ENCODE measurements at places on chromosomes 2 and 18.
A peak's percentile ranks its signal among the peaks of the same experiment; 100 is the strongest.

- DNase-seq, result no peak
These were observed 41.5 kb downstream of the BIN1 start for GRCh38 chr2:127065299-127065939.

DNA sequence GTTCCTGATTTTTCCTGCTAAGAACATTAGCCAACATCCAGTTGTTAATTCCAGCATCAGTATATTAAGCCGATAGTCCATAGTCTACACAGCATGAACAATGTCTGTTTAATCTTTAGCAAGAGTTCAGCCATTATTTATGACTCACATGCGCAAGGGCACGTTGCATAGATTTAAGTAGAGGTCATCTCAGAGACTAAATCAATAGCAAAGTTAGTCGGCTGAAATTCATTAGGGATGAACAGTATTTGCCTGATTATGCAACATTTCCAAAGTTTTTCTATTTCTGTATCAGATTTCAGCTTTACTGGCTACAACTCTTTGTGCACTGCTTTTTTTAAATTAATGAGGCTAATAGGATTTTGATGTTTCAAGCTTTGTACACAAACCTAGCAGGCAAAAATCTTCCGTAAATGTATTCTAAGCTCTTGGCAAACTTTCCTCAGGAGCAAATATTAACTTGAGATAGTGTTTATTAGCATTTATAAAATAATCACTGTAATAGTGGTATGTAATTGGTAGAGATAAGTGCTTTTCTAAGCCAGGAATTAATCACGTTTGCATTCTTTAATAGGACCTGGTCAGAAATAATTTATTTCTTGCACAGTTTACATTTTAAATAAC lies 578.7 kb upstream of the ID2 start:
- no peak for DNase-seq

- peak; percentile 13 for DNase-seq
These were observed 125.3 kb downstream of the TMEM131 start for GRCh38 chr2:97870396-97870843.

- no peak for DNase-seq
These were observed 101.1 kb downstream of the ZFP36L2 start for GRCh38 chr2:43125090-43125998.

DNA sequence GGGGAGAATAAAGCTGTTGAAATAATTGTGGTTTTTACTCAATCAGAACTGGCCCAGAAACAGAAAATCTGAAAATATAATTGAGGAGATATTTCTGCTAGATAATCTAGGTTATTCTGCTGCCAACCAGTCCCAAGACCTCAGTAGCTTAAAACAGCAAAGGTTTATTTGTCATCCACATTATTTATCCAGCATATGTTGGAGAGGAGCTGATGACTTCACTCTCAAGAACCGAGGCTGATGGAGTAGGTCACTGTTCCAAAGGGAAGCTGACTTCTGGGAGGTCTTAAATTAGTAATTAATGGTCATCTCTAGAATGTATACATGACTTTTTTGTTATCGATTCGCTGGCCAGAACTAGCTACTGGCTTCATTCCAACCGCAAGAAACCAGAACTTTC lies 124.8 kb upstream of the CTNNA2 start:
- no peak for DNase-seq

DNA sequence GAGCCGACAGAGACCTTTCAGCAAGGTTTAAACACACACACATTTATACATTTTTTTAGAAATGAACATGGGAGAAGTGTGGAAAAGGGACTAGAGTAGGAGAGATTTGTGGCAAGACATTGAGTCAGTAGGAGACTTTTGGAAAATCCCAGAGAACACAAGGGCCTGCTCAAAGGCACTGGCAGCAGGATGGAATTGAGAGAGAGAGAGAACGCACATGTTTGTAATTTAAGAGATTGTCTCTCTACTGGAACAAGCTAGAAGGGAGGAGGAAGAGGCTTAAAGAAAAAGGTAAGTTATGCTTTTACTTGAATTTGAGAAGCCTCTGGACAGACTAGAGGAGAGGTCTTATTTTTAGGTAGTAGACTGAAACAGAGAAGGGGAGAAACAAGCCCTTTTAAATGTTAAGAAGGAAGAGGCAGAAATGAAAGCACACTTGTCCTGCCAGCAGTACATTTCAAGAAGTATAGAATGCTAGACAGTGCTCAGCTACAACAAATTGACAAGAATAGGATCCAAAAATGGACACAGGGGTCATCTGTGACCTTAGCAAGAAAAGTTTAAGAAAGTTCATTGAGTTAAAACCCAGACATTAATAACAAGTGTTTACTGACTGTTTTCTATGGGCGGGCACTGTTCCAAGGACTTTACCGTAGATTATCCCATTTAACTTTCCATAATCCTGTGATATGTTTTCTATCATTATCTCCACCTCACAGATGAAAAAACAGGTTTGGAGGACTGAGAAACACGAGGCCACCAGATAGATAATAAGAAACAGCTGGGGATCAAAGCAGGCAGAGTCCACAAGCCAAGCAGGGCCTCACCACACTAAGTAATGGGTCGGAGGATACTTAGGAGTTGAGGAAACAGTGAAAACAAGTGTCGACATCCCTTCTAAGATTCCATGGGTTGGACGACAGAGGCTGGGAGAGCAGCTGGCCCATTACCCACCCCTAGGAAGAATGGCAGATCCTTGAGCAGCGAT lies 306.5 kb upstream of the NRP2 start:
- no peak for DNase-seq

DNA sequence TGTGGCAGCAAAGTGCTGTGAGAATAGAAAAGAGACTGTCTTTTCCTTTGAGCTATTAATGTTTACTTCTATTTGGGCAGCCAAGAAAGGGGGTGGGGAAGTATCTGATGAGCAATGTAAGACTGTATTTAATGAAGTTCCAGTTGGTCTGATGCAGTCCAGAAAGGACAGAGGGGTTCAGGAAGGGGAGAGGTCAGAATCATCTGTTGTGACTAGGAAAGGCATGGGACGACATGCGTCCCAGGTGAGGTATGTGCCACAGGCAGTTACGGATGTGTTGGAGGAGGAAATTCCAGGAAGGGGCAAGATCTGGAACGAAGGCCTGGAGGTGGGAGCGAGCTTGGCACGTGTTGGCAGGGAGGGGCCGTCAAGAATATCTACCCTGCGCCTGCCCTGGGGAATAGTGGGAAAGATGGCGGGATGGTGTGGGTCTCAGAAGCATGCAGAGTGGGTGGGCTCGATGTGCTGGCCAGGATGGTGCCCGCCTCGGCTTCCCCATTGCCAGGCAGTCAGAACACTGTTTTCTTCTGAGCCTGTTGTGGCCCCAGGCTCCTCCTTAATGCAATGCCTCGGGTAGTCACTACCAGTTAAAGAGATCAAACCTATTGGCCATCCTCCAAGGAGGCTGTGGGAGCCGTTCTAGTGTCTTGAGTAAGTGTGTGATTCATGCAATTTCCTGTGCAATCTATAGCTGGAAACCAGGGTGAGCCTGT lies 57.8 kb upstream of the TXNDC2 start:
- no peak for DNase-seq

DNA sequence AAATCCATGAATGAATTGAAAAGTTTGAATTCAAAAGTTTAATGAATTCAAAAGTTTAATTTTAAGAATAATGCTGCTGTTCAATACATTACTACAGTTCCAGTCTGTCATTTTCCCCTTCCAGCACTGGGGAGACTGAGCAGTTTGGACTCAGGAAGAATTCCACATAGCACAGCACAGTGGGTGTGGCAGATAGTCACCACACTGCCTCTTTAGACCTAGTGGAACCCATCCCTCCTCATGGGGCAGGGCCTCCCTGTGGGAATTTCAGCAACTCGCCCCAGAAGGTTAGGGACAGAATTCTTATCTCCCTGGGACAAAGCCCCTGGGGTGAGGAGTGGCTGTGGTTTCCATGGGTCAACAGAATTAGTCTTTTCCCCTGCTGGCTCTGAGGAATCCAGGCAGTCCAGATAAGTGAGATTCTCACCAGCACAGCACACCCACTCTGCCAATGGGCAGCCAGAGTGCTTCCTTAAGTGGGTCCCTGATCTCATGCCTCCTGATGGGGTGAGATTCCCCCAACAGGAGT lies 442.0 kb upstream of the SYT4 start:
- no peak for DNase-seq

DNA sequence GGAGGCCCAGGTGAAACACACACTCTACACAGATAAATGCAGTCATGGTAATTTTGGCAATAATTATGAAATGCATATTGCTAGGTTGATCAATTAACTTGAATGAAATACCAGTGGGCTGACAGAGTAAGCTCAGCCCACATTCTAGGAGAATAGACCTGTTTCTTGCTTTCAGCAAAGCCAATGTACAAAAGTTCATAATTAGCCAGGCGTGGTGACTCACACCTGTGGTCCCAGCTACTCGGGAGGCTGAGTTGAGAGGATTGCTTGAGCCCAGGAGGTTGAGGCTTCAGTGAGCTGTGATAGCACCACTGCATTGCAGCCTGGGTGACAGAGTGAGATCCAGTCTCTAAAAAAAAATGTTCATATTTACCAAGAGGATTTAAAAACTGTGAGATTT lies 15.7 kb upstream of the MBP start:
- no peak for DNase-seq

DNA sequence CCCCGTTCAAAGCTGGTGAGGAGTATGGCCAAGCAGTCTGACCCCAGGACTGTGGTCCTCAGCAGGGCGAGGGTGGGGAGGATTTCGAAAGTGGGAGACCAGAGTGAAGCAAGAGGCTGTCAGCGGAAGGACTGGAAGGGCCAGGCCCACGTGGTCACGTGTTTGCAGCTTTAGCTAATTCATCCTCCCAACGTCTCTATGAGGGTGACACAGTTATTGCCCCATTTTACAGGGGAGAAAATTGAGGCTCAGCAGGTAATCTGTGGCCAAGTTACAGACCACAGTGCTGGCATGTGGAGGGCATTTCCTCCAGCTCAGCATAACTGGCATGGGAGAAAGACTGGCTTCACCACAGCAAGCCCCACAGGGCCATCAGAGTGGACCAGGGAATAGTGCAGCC lies 45.4 kb upstream of the LTBP1 start:
- no peak for DNase-seq

GRCh38 chr2:53751728-53752127 lies 15.9 kb upstream of the CHAC2 start:
- no peak for DNase-seq

DNA sequence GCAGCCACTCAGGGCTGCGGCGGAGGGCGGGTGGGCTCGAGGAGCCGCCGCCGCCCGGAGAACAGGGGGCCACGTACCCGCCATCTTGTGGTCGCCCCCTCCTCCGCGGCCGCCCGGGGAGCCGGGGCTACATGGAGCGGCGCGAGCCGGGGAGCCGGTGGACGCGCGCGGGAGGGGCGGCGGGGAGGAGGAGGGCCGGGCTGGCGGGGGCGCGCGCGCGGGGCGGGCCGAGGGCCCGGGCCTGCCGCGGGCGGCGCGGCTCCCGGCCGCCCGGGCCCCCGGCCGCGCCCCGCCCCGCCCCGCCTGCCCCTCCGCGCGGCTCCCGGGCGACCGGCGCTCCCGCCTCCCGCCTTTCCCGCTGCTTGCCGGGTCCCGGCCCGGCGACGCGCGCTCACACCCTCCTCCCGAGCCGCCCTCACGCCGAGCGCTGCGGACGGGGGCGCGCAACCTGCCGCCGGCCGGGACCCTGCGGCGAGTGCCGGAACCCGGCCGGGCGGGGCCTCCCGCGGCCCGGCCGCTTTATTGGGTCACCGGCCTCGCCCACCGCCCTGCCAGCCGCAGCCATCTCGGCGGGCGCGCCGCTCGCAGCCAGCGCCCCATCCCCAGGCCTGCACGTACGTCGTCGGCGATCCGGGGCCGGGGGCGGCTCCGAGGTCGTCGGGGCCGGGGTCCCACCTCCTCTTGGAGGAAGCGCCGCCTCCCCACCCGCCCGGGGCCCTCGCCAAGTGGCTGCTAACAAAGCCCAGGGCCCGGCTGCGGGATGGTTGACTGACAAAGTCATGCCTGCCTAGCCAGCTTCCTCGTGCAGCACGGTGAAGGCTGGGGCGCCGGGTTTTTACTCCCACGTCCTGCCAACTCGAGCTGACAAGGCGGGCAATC lies at the start of gene PPP4R1:
Gene PPP4R1, minus strand, starts transcription at position 159 of the 879 bp plus-strand sequence. Its CDS starts 75 bp downstream, at position 84.
- DNase-seq, result peak; percentile 58

DNA sequence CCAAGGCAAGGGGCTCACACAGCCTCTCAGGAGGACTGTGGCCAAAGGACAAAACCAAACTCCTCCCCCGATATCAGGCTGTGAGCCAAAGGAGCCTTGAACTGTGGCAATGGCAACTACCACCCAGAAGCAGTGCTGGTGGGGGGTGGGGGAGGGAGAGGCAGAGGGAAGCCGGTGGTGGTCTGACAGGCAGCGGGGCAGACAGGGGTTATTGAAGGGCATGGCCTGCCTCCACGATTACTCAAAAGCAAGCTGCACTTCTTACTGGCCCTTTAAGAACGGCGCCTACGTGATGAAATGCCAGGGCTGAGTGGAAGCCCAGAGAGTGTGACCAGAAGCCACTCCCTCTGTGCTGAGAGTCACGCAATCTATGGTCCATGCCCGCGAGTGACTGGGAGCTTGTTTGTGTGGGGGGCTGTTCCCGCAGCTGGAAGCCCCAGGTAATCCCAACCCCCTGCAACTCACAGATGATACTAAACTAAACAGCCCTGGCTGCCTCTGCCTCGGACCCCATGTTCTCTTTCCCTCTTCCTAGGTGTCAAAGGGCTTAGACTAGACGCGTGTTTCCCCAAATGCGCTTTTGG lies 128.2 kb upstream of the CXCR4 start:
- DNase-seq, result no peak

GRCh38 chr2:170660409-170660808 lies 54.7 kb upstream of the SP5 start:
- no peak for DNase-seq

DNA sequence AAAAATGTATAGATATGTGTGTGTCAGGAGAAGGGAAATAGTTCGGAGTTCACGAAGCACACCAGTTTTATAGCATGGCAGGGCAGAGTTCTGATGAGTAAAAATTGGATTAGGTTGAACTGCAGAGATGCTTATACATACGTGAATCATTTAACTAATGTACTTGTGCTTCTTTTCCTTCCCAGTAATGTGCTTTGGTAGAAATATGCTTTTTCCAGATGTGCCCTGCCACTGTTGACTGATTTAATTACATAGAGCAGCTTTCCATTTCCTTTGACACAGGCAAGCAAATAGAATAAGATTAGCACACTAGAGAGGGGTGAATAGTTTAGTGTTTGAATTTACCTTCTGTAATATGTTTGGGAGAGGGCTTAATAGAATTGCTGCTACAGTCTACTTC lies 28.9 kb upstream of the ARMC9 start:
- DNase-seq, result no peak

- no peak for DNase-seq
These were observed 23.4 kb upstream of the PAX3 start for GRCh38 chr2:222322236-222322635.

- DNase-seq, result peak; percentile 65
These were observed 63.6 kb downstream of the CIB4 start for GRCh38 chr2:26577442-26578112.

- no peak for DNase-seq
These were observed 217.4 kb downstream of the CDCA7 start for GRCh38 chr2:173571887-173572680.

DNA sequence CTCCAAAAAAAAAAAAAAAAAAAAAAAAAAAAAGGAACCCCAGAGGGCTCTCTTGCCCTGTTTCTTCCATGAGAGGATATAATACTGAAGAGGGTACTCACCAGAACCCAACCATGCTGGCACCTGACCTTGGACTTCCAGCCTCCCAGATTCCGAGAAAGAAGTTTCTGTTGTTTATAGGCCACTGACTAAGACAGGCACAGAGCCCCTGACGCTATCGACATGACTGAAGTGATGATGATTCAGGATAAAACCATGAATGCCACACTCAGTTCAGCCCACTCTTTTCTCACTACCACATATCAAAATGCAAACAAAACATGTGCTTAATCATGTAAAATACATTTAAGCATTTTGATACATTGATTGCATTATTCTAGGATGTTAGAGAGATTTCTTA lies 66.1 kb upstream of the CDCA7 start:
- DNase-seq, result no peak

Data from stimulated activated CD4-positive, alpha-beta T cell treated with anti-CD3 and anti-CD28 coated beads, Interleukin-4, amount 100 ng/mL, for 4 hours (primary cell).